ENCODE measurements at places on chromosomes 1 and 21.

DNA sequence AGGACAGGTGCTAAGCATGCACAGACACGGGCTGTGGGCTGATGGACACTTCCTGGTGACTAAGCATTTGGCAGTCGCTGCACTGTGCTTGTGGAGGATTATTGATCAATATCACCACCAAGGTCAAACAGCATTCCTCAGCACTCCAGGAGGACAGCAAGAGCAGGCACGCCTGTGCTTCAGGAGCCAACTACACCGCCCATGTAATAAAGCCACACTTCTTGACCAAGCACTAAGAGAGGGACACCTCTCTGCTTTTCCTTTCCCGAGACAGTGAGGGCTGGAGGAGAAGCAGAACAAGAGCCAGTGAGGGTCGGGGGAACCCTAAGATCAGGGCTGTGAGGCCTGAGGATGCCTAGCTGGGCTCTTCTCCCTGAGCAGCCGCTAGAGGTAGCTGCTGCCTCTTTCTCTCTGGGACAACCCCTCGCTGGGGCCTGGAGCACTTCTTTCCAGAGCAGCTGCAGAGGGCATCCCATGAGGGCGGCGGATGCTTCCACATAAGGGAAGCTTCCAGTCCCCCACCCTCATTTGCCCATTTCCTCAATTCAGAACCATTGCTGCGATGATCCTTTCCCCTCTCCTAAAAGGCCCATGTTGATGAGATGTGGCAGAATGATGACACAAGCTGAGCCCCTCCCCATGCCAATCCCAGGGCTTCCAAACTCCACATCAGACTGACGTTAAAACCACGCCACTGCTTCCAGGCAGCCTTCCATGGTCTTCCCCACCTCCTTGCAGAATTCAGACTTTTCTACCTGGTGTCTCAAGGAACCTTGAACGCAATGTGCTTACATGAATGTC lies 19.1 kb downstream of the RAB7B start:
- DNase-seq, result peak; percentile 11

DNA sequence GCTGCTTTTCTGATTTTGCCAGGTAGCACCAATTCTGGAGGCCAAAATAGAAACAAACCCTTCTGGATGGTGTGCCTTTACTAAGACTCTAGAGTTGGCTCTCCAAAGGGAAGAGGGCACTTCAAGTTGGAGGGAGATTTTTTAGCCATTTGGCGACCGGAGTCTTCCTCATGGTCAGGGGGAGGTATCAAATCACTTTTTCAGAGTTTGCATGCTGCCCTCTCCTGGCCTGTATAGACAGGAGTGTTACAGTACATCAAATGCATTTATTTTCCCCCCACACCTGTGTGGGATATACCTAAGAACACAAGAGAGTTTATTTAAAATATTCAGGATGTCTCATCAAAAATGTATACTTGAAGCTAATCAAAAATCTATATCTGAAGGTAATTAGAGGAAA lies 3.2 kb downstream of the GREM2 start:
- DNase-seq, result no peak

GRCh38 chr1:162873671-162874666 lies 13.0 kb upstream of the CCDC190 start:
- DNase-seq, result no peak

DNA sequence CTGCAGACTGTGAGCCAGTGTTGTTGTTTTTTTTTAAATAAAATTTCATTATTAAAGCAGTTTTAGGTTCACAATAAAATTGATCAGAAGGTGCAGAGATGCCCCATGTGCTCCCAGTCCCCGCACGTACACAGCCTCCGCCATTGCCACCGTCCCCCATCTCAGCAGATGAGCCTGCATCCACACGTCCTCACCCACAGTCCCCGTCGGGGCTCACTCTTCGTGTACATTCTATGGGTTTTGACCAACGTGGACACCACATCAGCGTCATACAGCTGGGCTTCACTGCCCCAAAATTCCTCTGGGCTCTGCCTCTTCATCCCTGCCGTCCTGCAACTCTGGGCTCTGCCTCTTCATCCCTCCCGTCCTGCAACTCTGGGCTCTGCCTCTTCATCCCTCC lies 11.6 kb upstream of the ARHGEF16 start:
- DNase-seq, result no peak

DNA sequence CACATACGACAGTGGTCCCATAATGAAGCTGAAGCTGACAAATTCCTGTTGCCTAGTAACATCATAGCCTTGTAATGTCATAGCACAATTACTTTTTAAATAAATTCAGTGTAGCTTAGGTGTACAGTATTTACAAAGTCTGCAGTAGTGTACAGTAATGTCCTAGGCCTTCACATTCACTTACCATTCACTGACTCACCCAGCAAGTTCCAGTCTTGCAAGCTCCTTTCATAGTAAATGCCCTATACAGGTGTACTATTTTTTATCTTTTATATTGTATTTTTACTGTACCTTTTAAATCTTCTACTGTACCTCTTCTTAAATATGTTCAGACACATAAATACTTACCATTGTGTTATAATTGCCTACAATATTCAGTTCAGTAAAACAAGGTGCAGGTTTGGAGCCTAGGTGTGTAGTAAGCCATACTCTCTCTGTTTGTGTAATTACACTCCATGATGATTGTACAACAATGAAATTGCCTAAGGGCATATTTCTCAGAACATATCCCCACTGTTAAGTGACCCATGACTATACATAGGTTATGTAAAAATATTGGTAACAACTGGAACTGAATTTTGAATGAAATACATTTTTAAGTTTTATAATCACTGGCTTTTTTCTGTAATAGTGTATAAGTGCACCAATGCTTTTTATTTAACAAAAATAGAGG lies 33.5 kb upstream of the ADAM30 start:
- no peak for DNase-seq

- DNase-seq, result no peak
Measured at GRCh38 chr1:84253891-84254290, 47.6 kb upstream of the SAMD13 start.

DNA sequence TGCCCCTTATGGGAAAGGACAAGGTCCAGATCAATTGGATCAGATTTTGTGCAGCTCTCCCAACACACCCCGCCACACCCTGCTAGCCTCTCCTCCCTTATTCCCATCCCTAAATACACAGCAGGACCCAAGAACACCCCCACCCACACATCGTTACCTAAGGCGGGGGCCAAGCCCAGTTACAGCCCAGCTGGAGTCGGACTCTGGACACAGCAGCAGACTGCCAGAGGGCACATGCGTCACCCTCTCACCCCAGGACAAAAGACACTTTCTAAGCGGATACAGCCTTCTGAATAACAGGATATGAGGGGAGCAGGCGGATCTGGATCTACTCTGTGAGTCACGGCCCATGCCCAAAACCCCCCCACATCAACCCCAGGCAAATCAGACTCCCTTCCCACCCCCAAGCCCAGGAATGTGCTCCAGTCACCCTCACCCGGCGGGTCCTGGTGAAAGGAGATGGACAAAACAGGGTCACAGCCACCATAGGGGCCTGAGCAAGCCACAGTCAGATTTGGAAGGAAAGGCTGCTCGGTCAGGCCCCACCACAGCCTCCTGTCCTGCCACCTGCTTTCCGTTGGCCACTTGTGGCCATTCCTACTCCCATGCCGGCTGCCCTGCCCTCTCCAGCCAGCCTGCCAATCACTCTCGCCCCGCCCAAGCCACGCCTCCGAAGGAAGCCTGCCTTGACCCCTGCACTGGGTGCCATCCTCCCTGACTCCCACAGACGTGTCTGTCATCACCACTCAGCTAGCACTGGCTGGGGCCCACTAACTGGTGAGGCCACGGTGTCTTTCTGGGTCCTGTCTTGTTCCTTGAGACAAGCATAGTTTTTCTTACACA lies 4.0 kb downstream of the S100A16 start:
- DNase-seq, result no peak

- no peak for DNase-seq
Measured at GRCh38 chr1:214364386-214364785, 83.4 kb downstream of the SMYD2 start.

DNA sequence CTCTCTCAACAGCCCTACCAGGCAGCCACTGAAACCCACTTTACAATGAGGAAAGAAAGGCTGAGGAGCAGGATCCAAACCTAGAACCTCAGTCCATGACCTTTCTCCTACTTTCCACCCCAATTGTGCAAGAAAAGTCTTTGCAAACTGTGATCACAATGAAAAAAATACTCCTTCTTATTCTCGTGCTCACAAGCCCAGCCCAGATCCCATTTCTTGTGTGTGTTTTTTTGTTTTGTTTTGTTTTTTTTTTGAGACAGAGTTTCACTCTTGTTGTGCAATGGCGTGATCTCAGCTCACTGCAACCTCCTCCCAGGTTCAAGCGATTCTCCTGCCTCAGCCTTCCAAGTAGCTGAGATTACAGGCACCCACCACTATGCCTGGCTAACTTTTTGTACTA lies 97.7 kb downstream of the CRYAA start:
- DNase-seq, result no peak

DNA sequence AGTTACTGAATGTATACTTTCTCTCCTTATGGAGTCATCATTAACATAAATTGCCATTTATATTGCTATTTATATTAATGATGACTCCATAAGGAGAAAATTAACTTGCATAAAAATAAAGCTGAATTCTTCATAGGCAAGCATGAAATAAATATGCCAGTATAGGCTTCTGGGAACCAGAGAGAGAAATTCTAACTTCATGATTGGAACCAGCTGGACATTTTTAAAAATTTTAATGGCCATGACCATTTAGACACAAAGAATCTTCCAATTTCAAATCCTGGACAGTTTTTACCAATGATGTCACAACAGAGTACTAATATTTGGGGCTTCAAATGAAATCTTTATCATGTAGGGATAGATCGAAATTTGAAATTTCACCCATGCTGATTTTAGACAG lies 268.7 kb downstream of the PTGER3 start:
- no peak for DNase-seq

- peak; percentile 25 for DNase-seq
Measured at GRCh38 chr1:26583646-26584485, 54.3 kb downstream of the RPS6KA1 start.

GRCh38 chr1:61642475-61643232 lies 82.3 kb downstream of the TM2D1 start:
- no peak for DNase-seq

- DNase-seq, result no peak
Measured at GRCh38 chr1:202568826-202569225, 141.4 kb downstream of the SYT2 start.

GRCh38 chr1:156893048-156893953 lies at the start of gene PEAR1:
Gene PEAR1, plus strand, starts transcription at chr1:156893718. Its CDS starts 10,209 bp downstream, at chr1:156903927.
- DNase-seq, result no peak

GRCh38 chr1:162717548-162718184 lies 72.8 kb upstream of the HSD17B7 start:
- DNase-seq, result no peak

- no peak for DNase-seq
Measured at GRCh38 chr1:185404907-185405568, 88.0 kb upstream of the IVNS1ABP start.

DNA sequence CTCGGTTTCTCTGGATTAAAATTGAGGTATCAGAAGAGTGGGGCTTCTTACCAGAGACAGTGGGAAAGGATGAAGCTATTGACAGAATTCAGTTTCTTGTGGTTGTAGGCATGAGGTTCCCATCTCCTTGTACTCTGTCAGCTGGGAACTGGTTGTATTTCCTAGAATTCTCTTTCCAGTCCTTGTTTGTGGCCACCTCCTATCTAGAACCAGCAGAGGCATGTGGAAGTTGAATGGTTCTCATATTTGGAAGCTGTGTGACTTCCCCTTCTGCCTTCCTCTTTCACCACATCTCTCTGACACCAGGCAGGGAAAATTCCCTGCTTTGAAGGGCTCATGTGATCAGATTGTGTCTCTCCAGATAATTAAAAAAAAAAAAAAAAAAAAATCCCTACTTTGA lies 457.7 kb upstream of the ADAMTS5 start:
- DNase-seq, result no peak

GRCh38 chr1:225543350-225543749 lies 109.6 kb downstream of the ENAH start:
- DNase-seq, result no peak

- DNase-seq, result no peak
Measured at GRCh38 chr1:215631040-215631439, 63.9 kb downstream of the KCTD3 start.

DNA sequence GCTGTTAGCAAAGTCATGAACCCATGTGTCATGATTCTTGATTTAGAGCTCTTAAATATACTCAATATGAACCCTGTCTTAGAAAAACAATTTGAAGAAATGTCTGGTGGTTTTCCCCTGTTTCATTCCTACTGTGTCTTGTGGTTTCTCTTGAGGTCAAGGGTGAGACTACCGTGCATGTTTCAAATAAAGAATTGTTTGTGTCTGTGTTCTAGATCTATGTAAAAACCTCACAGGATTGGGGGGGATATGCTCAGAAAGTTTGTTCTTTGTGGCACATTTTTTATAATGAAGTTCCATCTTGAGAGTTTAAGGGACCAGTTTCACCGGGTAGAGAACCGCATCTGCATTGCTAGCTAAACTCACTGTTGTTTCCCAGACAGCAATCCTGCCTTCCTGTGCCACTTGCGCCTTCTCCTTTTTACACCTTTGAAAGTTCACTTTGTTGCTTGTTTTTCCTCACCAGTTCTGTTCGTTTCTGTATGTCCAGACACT lies 30.9 kb upstream of the CACYBP start:
- DNase-seq, result no peak

DNA sequence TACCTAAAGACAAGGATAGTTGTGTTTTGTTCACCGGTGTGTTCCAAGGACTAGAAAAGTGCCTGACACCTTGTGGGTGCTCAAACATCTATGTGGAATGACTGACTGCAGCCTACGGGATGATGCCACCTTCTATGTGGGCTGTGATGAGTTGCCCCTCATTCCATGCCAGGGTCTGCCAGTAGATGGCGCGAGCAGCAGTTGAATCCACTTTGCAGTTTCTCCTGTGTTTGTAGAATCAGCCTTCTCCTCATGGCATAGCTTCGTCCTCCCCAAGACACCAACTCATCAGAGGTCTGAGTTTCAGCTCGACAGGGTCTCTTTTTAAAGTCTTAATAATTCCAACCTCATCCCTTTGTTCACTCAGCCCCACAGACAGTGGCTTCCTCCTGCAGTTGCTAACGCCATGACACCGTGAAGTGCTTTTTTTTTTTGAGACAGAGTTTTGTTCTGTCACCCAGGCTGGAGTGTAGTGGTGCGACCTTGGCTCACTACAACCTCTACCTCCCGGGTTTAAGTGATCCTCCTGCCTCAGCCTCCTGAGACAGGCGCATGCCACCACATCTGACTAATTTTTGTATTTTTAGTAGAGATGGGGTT lies 133.7 kb downstream of the CAPN8 start:
- DNase-seq, result peak; percentile 52

GRCh38 chr1:32886004-32886827 lies at the start of gene HPCA:
Gene HPCA, plus strand, starts transcription at chr1:32886491. Its CDS starts 2,408 bp downstream, at chr1:32888899.
- DNase-seq, result peak; percentile 35

DNA sequence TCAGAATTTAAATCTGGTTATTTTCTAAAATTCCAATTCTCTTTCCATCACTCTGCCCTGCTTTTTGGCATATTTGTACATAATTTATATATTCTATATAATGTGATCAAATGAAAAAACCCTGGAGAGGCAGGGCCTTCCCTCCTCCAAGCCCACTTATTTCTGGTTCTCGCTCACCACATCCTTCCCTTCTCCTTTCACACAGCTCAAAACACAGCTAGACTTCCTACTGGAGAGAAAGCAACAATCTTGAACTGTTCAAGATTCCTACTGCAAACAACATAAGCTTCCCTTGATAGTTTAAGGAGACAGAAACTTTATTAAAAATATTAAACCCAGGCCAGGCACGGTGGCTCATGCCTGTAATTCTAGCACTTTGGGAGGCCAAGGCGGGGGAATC lies 7.6 kb upstream of the AIM2 start:
- no peak for DNase-seq

- DNase-seq, result no peak
Measured at GRCh38 chr21:28635541-28635940, 357.1 kb downstream of the LTN1 start.

All from stimulated activated CD4-positive, alpha-beta T cell treated with anti-CD3 and anti-CD28 coated beads, Interleukin-4, amount 100 ng/mL, for 1 hour (primary cell).